RWPE2 (cell line): ENCODE measurements at places on chromosomes 11 and 22.

DNA sequence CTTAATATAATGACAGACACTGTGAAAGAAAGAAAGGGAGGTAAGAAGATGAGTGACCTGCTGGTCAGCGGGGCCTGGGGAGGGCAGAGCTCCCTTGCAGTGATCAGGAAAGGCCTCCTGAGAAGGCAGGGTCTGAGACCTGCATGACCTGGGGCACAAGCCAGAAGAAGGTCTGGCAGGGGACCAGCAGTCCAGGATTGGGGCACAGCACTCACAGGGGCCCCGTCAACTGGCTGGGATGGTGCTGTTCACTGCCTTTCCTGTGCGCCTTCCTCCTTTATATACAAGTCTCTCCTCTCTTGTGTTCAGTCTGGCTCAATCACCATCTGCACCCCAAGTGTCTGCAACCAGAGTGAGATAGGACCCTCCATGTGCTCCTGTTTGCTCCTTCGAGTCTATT lies 22.2 kb upstream of the SCARF2 start:
- DNase-seq = no peak

DNA sequence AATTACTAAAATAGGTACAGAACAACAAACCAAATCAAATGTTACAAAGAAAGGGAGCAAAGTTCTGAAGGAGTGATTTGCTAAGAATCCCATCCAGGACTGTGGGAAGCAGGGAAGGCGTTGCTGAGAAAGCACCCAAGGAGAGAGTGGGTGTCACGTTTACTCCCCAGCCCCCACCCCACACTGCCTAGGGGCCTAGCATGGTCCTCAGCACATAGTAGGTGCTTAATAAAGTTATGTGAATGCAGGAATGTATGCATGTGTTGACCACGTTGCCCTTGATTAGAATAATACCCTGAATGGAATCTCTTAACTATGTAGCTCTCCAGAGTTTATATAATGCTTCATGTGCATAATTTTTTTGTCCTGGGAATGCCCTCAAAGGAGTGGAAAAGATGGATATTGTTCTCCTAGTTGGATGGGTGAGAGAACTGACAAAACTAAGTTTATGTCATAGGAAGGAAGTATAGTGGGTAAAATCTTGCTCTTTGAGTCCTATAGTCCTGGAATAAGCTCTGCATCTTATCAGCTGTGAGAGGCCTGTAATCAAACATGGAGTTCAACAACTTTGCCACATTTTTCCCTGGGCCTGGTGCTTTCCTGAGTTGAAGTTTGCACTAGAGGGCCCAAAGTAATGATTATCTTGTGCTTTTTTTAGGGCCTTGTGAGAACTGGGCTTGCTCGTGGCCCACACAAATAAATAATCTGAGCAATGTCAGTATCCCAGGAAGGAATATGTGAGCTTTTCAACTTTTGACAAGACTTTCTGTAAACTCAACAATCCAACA lies 53.8 kb upstream of the LMO2 start:
- no peak for DNase-seq

- DNase-seq = no peak
Measured at GRCh38 chr11:71472357-71472885, 19.4 kb downstream of the NADSYN1 start.

GRCh38 chr11:116258821-116259220 lies 514.0 kb downstream of the BUD13 start:
- no peak for DNase-seq

GRCh38 chr11:68829581-68829980 lies 12.1 kb downstream of the CPT1A start:
- no peak for DNase-seq

GRCh38 chr22:34395370-34395769 lies 475.1 kb upstream of the LARGE1 start:
- no peak for DNase-seq

GRCh38 chr11:833849-834311 lies 1.1 kb downstream of the CD151 start:
- DNase-seq = no peak

- DNase-seq = no peak
Measured at GRCh38 chr11:8863838-8864237, 47.2 kb upstream of the AKIP1 start.

GRCh38 chr11:111694851-111695250 lies 71.3 kb downstream of the PPP2R1B start:
- no peak for DNase-seq

GRCh38 chr11:14378171-14378570 lies 19.2 kb upstream of the RRAS2 start:
- no peak for DNase-seq

DNA sequence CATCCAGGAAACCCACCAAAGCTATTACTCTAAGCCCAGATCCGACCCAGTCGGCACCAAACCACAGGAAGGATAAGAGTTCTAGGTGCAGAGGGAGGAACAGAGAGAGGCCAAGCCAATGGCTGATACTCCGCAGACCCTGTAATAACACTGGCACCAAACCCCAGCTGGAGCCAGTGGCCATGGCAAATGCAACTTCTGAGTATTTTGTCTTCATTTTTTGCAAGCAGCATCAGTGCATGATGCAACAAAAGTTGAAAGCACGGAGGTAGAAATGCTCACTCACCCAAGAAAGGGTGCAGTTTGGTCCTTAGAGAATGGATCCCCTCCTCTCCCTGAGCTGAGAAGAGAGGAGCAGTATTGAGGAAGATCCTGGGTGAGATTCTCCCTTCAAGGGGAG lies 2.8 kb downstream of the TMEM121B start:
- DNase-seq = no peak

- DNase-seq = no peak
Measured at GRCh38 chr11:103546236-103546635, 437.0 kb downstream of the DYNC2H1 start.

DNA sequence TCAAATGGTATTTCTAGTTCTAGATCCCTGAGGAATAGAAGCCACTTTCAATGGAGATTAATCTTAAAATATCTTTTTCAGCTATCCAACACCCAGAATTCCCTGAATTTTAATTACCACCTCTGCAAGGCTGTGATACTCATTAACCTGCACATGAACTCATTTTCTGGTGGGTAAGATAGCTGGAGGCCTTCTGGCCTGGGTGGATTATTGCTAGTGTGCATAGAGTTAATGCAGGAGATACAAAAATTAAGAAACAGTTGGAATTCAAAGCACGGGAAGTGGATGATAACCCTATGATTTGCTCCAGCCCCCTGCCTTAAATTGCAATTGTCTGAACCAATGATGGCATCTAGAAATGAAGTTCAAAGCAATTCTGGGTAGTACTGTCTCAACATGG lies 115.0 kb downstream of the ATG16L2 start:
- no peak for DNase-seq

- DNase-seq = no peak
Measured at GRCh38 chr22:24423519-24424000, 3.8 kb upstream of the ADORA2A start.

DNA sequence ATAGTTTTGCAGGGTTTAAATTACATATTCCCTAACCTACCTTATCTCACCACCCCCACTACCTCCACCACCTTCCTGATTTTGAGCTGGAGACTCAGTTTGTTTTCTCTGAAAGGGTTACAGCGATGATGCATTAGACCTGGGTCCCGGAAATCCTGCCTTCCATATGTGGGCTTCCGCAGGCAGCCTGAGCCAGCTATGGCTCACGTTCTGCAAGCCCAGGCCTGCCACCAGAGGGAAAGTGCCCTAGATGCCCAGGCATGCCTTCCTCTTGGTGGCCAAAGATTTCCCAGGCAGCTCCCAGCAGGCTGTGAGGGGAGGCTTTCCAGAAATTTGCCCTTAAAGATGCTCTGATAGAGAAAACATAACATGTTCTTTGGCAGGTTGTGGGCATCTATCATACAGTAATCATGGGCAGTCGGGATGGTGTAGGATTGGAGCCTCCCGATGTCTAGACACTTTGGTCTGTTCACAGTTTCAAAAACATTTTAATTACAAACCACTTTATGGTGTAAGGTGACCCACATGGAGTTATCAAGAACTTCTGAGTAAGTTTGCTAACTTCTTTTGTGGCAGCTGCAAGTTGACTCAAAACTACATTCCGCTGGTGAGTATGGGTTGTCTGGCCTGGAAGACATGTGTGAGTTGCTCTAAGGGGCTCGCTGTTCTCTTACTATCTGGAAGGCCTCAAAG lies 79.3 kb downstream of the MICAL2 start:
- peak; percentile 95 for DNase-seq

GRCh38 chr11:48683226-48683720 lies 194.7 kb downstream of the OR4A47 start:
- no peak for DNase-seq

DNA sequence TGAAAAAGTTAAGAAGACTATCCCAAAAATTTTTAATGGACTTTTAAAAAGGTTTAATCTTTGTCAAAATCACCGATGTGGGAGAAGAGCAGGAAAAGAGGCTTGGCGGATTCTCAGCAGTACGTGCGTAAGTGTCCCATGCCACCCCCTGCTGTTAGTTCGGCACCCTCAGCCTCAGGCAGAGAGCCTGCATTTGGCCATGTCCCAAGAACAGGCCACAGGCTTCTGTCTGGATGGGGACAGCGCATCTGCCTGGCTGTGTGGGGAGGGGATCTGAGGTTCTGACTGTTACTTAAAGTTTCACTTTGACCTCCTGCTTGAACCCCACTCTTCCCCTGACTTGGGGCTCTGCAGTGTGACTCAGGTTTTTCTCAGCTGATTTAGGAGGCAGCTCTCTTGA lies 35.3 kb downstream of the EXT2 start:
- no peak for DNase-seq

DNA sequence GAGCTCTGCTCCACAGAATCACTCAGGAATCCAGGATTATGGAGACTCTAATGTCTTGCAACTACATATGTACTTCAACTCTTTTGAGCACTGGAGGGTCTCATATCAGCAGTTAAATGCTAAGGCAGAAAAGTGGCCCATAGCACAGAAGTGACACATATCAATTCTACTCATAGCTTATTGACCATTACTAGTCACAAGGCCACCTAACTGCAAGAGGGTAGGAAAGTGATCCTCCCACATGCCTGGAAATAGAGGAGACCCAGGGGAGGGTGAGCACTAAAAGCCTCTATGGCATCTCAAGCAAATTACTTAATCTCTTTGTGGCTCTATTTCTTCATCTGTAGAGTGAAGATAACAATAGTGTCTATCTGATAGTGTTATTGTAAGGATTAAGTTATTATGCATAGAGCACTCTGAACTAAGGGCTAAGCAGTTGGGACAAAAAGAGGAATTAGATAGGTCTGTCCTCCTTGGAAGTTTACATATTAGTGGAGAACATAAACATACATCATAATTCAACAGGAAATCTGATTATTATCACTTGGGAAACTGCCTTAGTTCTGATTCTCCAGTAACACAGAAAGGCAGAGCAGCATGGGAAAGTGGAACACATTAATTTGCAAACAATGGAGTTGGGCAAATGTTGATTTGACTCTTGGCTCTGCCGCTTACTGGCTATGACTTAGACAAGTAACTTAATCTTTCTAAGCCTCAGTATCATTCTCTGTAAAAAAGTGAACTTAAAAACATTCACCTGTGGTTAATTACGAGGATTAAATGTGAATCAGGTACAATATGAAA lies 25.1 kb upstream of the USP47 start:
- DNase-seq = no peak

- DNase-seq = no peak
Measured at GRCh38 chr11:107263844-107264563, 193.6 kb downstream of the CWF19L2 start.

DNA sequence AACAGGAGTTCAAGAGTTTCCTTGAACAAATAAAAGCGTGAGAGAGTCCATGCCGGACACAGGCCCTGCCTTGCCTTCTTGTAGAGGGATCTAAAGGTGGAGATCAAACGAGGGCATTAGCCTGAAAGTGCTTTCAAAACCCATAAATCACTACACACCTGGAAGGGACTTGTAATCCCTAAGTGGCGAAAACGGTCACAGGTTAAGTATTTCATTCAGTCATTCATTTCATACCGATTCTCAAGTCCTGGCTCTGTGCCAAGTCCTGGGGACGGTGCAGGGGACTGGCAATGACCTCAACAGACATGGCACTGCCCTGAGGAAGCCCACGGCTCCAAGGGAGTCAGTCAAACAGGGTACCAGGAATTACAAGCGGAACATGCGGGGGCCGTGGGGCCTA lies 26.6 kb downstream of the ELFN2 start:
- no peak for DNase-seq

GRCh38 chr11:117725048-117725734 lies 71.8 kb downstream of the DSCAML1 start:
- DNase-seq = no peak

DNA sequence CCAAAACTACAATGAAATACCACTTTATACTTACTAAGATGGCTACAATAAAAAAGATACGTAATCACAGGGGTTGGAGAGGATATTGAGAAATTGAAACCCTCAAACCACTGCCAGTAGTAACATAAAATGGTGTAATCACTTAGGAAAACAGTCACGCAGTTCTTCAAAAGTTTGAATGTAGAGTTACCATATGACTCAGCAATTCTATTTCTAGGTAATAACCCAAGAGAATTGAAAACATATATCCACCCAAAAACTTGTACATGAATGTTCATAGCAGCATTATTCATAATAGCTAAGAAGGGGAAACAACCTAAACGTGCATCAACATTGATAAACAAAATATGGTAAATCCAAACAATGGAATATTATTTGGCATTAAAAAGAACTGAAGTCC lies 24.4 kb upstream of the PSMA1 start:
- no peak for DNase-seq

GRCh38 chr11:6572215-6572614 lies 31.2 kb downstream of the RRP8 start:
- DNase-seq = no peak

- no peak for DNase-seq
Measured at GRCh38 chr11:111540114-111540936, at the start of gene LAYN. LAYN (plus strand) TSS chr11:111540720; CDS start chr11:111540844, 124 bp downstream.

DNA sequence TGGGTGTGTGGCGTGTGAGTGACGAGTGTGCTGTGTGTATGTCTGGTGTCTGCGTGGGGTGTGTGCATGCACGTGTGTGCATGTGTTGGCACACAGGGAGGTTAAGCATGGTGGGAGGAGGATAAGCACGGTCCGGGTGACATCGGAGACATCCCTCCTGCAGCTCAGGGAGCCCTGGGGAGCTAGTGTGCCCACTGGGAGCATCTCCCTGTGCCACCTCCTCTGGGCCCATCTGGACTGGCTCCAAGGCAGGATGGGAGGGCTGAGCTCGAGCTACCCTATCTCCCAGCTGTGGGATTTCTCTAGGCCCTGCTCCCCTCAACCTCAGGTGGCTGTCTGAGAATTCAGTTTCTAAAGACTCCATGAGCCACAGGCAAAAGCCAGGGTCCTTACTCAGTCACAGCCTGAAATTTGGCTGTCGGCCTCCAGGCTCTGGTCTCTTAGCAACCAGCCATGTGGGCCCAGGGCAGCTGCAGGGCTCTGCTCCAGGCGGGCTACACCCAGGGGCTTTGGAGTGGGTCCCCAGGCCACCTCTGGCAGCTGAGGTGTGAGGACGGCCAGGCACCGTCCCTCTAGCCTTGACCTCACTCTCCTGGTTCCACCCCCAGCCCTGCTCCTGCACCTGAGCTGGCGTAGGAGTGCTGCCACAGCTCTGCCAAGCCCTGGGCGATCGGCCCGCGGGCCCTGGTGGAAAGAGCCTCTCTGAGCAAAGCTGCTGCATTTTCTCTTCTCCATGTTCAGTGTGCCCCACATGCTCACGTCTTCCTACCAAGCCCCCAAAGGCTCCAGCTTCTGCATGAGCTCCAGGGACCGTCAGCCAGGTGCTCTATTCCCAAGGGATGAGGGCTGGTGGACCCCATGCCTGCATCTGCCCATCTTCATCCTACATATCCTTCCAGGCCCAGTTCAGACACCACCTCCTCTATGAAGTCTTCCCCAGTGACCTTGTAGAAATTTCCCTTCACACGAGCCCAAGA lies 39.7 kb downstream of the RTL6 start:
- DNase-seq = no peak

GRCh38 chr22:44309137-44309536 lies 3.6 kb downstream of the SHISAL1 start:
- peak; percentile 85 for DNase-seq

- no peak for DNase-seq
Measured at GRCh38 chr11:134413826-134414731, 2.0 kb upstream of the B3GAT1 start.
